ENCODE measurements at places on chromosomes 13 and 19. TPM values are rescaled to one million over a fixed set of nuclear protein-coding genes. Genes with fewer than 3 reads are reported as not detected.

RASGRP4 gene
- total RNA-seq, result not detected

ZNF726 gene
- total RNA-seq, result not detected

ZNF729 gene
- total RNA-seq, result not detected

TMEM147 gene
- total RNA-seq, result 128 TPM

ZNF600 gene
- total RNA-seq, result 12.7 TPM

SLITRK5 gene
- not detected for total RNA-seq

MBD3L4 gene
- total RNA-seq, result not detected

BICRA gene
- total RNA-seq, result 11.3 TPM

DNA sequence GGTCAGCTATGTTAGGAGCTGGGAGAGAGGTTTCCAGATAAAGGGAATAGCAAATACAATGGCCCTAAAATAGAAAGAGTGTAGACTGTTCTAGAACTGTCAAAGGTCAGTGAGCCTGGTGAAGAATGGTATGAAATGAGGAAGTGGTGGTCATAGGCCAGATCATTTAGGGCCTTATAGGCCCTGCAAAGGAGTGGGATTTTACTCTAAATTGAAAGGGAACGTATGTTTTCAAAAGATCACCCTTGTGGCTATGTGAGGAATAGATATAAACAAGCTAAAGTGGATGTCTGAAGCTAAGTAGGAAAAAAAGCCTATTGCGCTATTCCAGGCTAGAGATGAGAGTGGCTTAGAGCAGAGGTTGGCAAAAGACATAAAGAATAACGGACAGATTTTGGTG lies 70.7 kb upstream of the TDRD3 start:
- H3K4me1 ChIP-seq, result no peaks in the 10 kb centered on the region
- H3K27ac ChIP-seq, result no peak overlapping the region
- no peaks in the 10 kb centered on the region for H3K36me3 ChIP-seq
- H3K4me3 ChIP-seq, result no peak overlapping the region
- no peaks in the 10 kb centered on the region for H3K27me3 ChIP-seq

GRCh38 chr19:7575434-7576040 lies 20.1 kb upstream of the CAMSAP3 start:
- H3K4me3 ChIP-seq, result no peak overlapping the region
- H3K27ac ChIP-seq, result no peak overlapping the region
- no peaks in the 10 kb centered on the region for H3K36me3 ChIP-seq
- peak; percentile 66 for DNase-seq
- peaks cover 14% of the 10 kb centered on the region for H3K4me1 ChIP-seq

GRCh38 chr19:29098863-29099481 lies 114.0 kb downstream of the UQCRFS1 start:
- no peak overlapping the region for H3K4me3 ChIP-seq
- no peaks in the 10 kb centered on the region for H3K4me1 ChIP-seq
- H3K27me3 ChIP-seq, result no peaks in the 10 kb centered on the region
- DNase-seq, result no peak

- no peaks in the 10 kb centered on the region for H3K27me3 ChIP-seq
- peaks cover 52% of the 10 kb centered on the region for H3K36me3 ChIP-seq
- no peak overlapping the region for H3K4me3 ChIP-seq
- H3K27ac ChIP-seq, result no peak overlapping the region
Measured at GRCh38 chr19:46732966-46733689, 12.7 kb upstream of the FKRP start.

DNA sequence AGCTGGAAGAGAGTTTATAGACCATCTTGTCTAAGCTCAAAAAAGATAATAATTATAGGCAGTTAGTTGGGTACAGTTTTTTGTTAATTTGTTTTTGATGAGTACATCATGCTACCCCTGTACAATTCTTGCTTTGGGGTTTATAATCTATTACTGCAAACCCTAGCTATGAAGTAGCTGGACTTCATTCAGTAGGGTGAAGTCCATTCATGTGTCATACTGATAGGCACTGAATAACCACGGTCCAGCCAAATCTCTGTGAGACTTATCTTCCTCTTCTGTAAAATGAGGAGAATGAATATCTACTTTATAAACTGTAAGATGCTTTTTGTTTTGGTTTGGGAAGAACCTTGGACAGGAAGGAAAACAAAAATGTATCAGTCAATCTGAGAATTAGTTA lies 19.5 kb downstream of the SLC46A3 start:
- H3K27ac ChIP-seq, result no peak overlapping the region
- no peak for DNase-seq
- no peaks in the 10 kb centered on the region for H3K4me1 ChIP-seq
- peaks cover 4% of the 10 kb centered on the region for H3K27me3 ChIP-seq
- H3K36me3 ChIP-seq, result no peaks in the 10 kb centered on the region

GRCh38 chr13:112835344-112835743 lies 133.7 kb upstream of the MCF2L start:
- H3K27me3 ChIP-seq, result no peaks in the 10 kb centered on the region
- H3K4me1 ChIP-seq, result no peaks in the 10 kb centered on the region
- no peak overlapping the region for H3K4me3 ChIP-seq
- no peak for DNase-seq

GRCh38 chr13:59531571-59532091 lies 632.1 kb downstream of the DIAPH3 start:
- 0 out of 2 replicates have a peak overlapping the region, but pooled peaks have one; percentile 13 for H3K27ac ChIP-seq
- H3K4me3 ChIP-seq, result no peak overlapping the region
- H3K27me3 ChIP-seq, result no peaks in the 10 kb centered on the region
- DNase-seq, result peak; percentile 6

- H3K4me3 ChIP-seq, result no peak overlapping the region
- no peak for DNase-seq
- H3K4me1 ChIP-seq, result peaks cover 15% of the 10 kb centered on the region
- no peak overlapping the region for H3K27ac ChIP-seq
- H3K27me3 ChIP-seq, result no peaks in the 10 kb centered on the region
- no peaks in the 10 kb centered on the region for H3K36me3 ChIP-seq
Measured at GRCh38 chr19:50512999-50513745, 541 bp downstream of the ASPDH start.

DNA sequence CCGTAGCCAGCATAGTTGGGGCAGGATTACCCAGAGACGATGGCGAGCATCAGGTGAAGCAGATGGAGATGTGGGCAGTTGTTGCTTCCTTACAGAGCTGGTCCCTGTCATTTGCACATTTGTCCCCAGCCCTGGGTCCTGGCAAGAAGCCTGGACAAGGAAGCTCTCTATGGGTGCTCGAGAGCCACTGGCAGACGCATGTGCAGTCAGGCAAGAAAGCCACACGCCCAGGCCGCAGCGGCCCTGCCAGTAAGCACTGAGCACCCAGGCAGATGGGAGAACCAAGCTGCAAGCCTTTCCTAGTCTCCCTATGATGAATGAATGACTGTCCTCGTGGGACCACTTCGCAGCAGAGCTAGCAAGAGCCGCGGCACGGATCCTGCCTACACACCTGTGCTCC lies 182.8 kb downstream of the FOXO1 start:
- no peak overlapping the region for H3K27ac ChIP-seq
- H3K27me3 ChIP-seq, result no peaks in the 10 kb centered on the region
- H3K4me1 ChIP-seq, result peaks cover 5% of the 10 kb centered on the region
- no peak overlapping the region for H3K4me3 ChIP-seq
- no peaks in the 10 kb centered on the region for H3K36me3 ChIP-seq

- H3K27ac ChIP-seq, result no peak overlapping the region
- no peaks in the 10 kb centered on the region for H3K4me1 ChIP-seq
- no peak for DNase-seq
- H3K27me3 ChIP-seq, result no peaks in the 10 kb centered on the region
Measured at GRCh38 chr13:33110713-33111413, 94.6 kb downstream of the KL start.

DNA sequence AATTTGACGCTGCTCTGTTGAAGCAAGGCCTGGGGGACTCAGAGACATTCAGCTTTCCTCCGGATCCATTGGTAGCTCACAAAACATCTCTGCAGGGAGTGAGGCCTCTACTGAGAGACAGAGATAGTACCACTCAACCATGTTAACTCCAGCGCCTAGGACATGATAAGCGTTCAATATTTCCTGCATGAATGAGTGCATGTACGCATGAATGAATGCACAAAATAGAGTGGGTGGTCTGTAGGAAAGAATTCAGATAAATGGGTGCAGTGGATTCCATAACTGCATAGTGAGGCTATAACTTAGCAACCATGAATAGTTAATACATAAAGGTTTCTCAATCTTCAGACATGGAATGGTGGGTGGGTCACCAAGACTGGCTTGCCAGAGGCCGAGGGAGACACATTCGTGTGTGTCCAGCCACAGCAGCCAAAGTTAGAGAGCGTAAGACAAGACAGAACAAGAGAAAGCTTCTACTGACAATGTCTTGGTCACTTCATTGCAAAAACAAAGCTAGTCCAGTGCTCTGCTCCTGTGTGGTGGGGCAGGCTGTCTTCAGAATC lies 36.3 kb upstream of the RCBTB2 start:
- H3K4me3 ChIP-seq, result no peak overlapping the region
- H3K4me1 ChIP-seq, result no peaks in the 10 kb centered on the region
- no peak overlapping the region for H3K27ac ChIP-seq
- no peaks in the 10 kb centered on the region for H3K36me3 ChIP-seq

DNA sequence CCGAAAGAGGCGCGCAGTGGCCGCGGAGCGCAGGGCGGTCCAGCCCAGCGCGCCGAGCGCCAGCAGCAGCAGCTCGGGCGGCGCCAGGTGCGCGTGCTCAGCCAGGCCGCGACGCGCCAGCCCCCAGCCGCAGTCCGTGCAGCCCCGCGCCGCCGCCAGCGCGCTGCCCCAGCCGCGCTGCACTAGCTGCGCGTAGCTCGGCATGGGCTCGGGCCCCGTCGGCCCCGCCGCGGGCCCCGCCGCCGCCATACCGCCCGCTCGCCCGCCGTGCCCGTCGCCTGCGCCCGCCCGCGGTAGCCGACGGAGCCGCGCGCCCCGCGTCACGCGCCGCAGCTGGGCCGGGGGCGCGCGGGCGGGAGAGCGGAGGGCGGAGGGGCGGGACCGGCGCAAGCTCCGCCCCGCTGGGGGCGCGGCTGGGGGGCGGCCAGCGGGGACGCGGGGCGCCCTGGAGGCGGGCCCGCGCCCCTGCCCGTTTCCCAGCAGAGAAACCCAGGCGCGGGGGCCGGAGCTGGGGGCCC lies at the start of gene CERS1:
Gene CERS1, minus strand, starts transcription at position 335 of the 518 bp plus-strand sequence. Its CDS starts 86 bp downstream, at position 249.
- H3K4me3 ChIP-seq, result peak within 1 kb of the TSS; percentile 56
- no peak for DNase-seq
- no peaks in the 10 kb centered on the region for H3K4me1 ChIP-seq
- H3K36me3 ChIP-seq, result 0 out of 2 replicates have a peak, but pooled peaks cover 3% of the 10 kb centered on the region
- H3K27me3 ChIP-seq, result no peaks in the 10 kb centered on the region

GRCh38 chr19:2454962-2455850 lies 1.6 kb downstream of the LMNB2 start:
- H3K4me3 ChIP-seq, result peak overlapping the region; percentile 92
- DNase-seq, result no peak
- peak overlapping the region; percentile 96 for H3K27ac ChIP-seq
- H3K4me1 ChIP-seq, result no peaks in the 10 kb centered on the region

- H3K27ac ChIP-seq, result peak overlapping the region; percentile 81
- H3K27me3 ChIP-seq, result no peaks in the 10 kb centered on the region
- H3K4me1 ChIP-seq, result peaks cover 4% of the 10 kb centered on the region
- H3K36me3 ChIP-seq, result peaks cover 30% of the 10 kb centered on the region
Measured at GRCh38 chr19:57192077-57192420, 749 bp downstream of the ZNF264 start.

- peaks cover 84% of the 10 kb centered on the region for H3K4me1 ChIP-seq
- peak; percentile 91 for DNase-seq
- peak overlapping the region; percentile 96 for H3K4me3 ChIP-seq
- H3K27me3 ChIP-seq, result no peaks in the 10 kb centered on the region
Measured at GRCh38 chr19:45424191-45425058, 708 bp upstream of the ERCC1 start.

DNA sequence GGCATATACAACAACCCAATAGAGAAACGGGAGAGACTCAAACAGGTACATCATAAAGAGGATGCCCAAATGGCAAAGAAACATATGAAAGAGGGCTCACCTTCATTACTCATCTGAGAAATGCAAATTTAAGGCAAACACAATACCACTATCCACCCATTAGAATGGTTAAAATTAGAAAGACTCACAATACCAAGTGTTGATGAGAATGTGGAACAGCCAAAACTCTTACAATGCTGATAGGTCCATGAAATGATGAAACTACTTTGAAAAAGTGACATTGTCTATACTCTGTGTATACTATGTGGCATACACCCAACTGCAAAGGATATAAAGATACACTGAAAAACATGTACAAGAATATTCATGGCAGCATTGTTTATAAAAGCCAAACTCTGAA lies 96.2 kb upstream of the TSHZ3 start:
- no peaks in the 10 kb centered on the region for H3K36me3 ChIP-seq
- no peaks in the 10 kb centered on the region for H3K27me3 ChIP-seq
- no peaks in the 10 kb centered on the region for H3K4me1 ChIP-seq
- no peak overlapping the region for H3K4me3 ChIP-seq
- DNase-seq, result no peak

- DNase-seq, result no peak
- no peak overlapping the region for H3K27ac ChIP-seq
- no peaks in the 10 kb centered on the region for H3K4me1 ChIP-seq
- H3K4me3 ChIP-seq, result no peak overlapping the region
- no peaks in the 10 kb centered on the region for H3K36me3 ChIP-seq
- H3K27me3 ChIP-seq, result no peaks in the 10 kb centered on the region
Measured at GRCh38 chr13:39646122-39646521, 9.3 kb upstream of the COG6 start.

- no peaks in the 10 kb centered on the region for H3K36me3 ChIP-seq
- H3K4me3 ChIP-seq, result no peak overlapping the region
- H3K27ac ChIP-seq, result no peak overlapping the region
- no peaks in the 10 kb centered on the region for H3K27me3 ChIP-seq
Measured at GRCh38 chr13:42328672-42329071, 56.7 kb downstream of the AKAP11 start.

DNA sequence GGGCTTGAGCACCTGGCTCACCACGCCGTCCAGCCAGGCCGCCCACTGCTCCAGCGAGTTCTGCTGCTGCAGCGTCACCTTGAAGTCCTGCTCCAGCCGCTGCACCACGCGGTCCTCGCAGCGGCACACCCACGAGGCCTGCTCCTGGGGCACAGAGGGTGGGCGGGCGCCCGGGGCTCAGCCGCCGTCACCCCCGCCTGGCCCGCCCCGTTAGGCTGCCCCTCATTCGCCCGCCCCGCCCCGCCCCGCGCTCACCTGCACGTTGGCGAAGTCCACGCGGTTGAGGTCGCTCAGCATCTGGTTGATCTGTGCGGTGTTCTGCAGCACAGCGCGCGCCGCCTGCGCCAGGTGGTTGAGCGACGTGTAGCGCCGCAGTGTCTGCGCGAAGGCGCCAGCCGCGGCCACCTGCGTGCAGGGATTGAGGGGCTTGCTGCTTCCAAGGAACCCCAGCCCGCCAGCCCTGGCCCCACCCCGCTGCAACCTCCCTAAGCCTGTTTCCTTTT lies 11.3 kb downstream of the DCAF15 start:
- H3K4me1 ChIP-seq, result no peaks in the 10 kb centered on the region
- no peaks in the 10 kb centered on the region for H3K27me3 ChIP-seq
- no peak for DNase-seq

- no peaks in the 10 kb centered on the region for H3K36me3 ChIP-seq
- DNase-seq, result no peak
- H3K27me3 ChIP-seq, result no peaks in the 10 kb centered on the region
- peak overlapping the region; percentile 78 for H3K27ac ChIP-seq
- H3K4me3 ChIP-seq, result peak overlapping the region; percentile 49
- H3K4me1 ChIP-seq, result peaks cover 59% of the 10 kb centered on the region
Measured at GRCh38 chr13:112726016-112726767, 36.4 kb downstream of the ATP11A start.

Data from HCT116 (cell line).